ENCODE measurements at places on chromosomes 3 and 15. TPM values are rescaled to one million over a fixed set of nuclear protein-coding genes. Genes with fewer than 3 reads are reported as not detected.

DNA sequence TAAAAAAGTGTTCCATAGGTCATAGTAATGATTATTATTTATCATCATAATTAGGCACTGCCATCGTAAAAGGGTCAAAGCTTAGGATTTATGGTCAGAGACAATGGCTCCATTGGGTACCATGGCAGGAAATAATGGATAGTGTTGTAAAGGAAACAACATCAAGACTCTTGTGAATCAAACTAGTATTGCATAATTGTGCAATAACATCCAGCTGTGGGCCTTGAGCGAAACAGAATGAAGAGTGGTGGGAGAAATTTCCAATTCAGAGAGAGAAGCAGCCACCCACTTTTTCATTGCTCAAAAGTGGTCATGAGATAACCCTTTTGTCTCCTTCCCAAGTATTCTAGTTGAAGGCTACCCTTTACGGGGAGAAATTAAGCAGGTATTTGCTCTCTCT is 61.7 kb downstream of the ALDH1A2 start:
- no peak overlapping the region for H3K4me3 ChIP-seq
- H3K27me3 ChIP-seq: peaks cover 27% of the 10 kb centered on the region
- H3K4me1 ChIP-seq: no peaks in the 10 kb centered on the region
- no peak overlapping the region for H3K27ac ChIP-seq
- H3K36me3 ChIP-seq: no peaks in the 10 kb centered on the region

SIAH2 gene
- 85.7 TPM for total RNA-seq

DNA sequence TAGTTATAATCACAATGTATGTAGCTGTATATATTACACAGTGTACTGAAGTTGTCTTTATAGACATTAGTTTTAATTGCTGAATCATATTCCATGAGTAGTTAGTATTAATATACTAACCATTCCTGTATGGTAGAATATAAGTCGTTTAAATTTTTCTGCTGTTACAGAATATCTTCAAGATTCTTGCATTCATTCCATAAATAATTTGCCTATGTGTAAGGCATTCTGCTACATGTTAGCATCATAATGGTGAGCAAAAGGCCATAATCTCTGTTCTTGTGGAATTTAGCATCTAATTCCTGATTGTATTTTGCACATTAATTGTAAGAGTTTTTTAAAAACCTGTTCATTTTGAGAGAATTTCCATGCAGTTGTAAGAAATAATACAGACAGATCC is 14.1 kb downstream of the GYG1 start:
- H3K4me3 ChIP-seq: no peak overlapping the region
- no peak for DNase-seq
- no peaks in the 10 kb centered on the region for H3K27me3 ChIP-seq
- H3K36me3 ChIP-seq: peaks cover 30% of the 10 kb centered on the region

DNA sequence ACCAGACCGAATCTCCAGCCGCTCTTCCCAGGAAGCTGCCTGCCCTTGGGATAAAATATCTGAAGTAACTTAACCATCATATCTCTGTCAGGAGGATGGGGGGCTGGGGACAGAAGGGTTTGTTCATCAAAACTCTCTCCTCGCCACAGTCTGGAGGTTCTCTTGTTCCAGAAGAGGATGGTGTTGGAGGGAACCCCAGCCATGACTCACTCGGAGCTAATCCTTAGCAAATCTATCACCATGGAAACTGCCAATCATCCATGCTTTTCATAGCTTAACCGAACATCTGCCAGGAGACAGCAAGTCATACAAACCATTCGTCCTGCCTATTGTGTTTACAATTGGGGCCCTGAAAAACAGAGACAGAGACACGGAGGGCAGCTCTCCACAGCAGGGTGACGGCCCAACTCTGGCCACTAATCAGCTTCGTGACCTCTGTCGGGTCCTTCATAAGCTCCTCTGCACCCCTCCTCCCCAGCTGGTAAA is 73.8 kb upstream of the HEG1 start:
- DNase-seq: no peak
- no peaks in the 10 kb centered on the region for H3K36me3 ChIP-seq
- H3K4me1 ChIP-seq: peaks cover 17% of the 10 kb centered on the region
- H3K27me3 ChIP-seq: peaks cover 10% of the 10 kb centered on the region
- no peak overlapping the region for H3K27ac ChIP-seq

DNA sequence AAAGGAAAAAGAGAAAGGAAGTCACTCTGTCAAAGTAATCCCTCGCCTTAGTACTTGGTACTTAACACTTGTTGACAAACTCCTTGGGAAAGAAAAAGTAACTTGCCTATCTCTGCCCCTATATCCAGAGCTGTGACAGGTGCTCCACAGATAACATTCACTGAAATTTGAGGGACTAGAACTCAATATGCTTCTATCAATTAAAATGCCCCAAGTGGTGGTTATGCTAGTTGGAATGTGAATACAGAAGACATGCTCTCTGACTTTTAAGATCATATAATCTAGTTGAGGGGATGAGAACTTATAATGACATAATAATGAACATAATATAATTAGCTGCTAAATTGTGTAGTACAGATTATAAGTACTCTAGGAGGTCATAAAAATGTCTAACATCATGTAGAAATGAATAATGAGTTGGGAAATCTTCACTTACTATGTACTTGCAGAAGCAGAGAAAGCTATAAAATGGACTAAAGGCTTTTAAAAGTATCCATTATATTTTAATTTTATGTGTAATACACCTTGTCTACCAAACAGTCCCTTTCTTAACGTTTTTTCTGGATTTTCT is 153.1 kb upstream of the CCDC54 start:
- no peak for DNase-seq
- no peaks in the 10 kb centered on the region for H3K4me1 ChIP-seq
- no peak overlapping the region for H3K27ac ChIP-seq
- no peaks in the 10 kb centered on the region for H3K36me3 ChIP-seq
- H3K4me3 ChIP-seq: no peak overlapping the region
- peaks cover 6% of the 10 kb centered on the region for H3K27me3 ChIP-seq

- no peaks in the 10 kb centered on the region for H3K27me3 ChIP-seq
- H3K4me1 ChIP-seq: peaks cover 50% of the 10 kb centered on the region
- H3K4me3 ChIP-seq: no peak overlapping the region
- DNase-seq: no peak
Measured at GRCh38 chr3:42078677-42079076, 12.5 kb upstream of the TRAK1 start.

DNA sequence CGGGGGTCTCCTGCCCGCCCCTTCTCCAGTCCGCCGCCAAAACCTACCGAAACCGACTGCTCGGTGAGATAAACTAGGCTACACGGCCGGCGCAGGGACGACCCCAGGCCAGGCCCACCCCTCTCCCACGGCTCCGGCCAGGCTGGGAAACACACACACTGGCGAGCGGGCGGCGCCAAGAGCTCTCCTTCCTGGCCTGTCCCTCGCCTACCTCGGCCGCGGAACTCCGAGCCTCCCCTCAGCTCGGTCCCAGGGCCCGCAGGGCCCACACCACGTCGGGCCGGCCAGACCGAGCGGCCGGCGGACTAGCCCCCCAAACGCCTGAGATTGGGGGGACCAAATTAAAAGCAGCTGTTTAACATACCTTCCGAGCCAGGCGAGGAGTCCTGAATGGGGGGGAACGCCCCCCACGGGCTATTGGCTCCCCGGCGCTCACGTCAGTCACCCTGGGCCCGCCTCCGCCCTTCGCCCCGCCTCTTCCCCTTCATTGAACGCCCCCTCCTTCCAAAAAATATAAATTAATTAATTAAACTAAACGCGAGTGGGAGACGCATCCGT is 4.0 kb upstream of the SIN3A start:
- peaks cover 8% of the 10 kb centered on the region for H3K4me1 ChIP-seq
- H3K4me3 ChIP-seq: peak overlapping the region; percentile 99
- DNase-seq: peak; percentile 95
- H3K36me3 ChIP-seq: peaks cover 2% of the 10 kb centered on the region
- no peaks in the 10 kb centered on the region for H3K27me3 ChIP-seq

DNA sequence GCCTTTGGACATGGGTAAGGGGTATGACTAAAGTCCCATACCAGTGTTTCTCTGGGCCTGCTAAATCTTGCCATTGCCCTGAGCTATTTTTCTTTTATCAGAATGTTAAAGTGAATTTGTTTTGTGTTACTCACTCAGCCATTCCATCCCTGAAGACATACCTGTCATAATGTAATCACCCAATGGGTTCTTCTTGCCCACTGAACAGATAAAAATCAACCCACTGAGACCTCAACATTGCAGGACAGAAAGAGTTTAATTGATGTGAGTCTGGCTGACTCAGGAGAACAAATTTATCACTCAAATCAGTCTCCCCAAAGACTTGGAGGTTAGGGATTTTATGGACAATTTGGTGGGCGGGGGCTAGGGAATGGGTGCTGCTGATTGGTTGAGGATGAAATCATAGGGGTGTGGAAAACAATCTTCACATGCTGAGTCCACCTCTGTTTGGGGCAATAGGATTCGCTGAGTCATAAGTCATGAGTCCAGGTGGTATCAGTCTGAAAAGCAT is 47.4 kb downstream of the ILDR1 start:
- H3K4me3 ChIP-seq: no peak overlapping the region
- no peaks in the 10 kb centered on the region for H3K4me1 ChIP-seq
- H3K27me3 ChIP-seq: no peaks in the 10 kb centered on the region
- DNase-seq: no peak
- H3K36me3 ChIP-seq: no peaks in the 10 kb centered on the region

GRCh38 chr3:125594125-125594524 is 1.2 kb downstream of the OSBPL11 start:
- peak overlapping the region; percentile 92 for H3K4me3 ChIP-seq
- DNase-seq: no peak
- H3K27ac ChIP-seq: peak overlapping the region; percentile 91
- no peaks in the 10 kb centered on the region for H3K27me3 ChIP-seq
- peaks cover 8% of the 10 kb centered on the region for H3K36me3 ChIP-seq

GPR62 gene
- total RNA-seq: not detected

GRCh38 chr3:150114873-150115540 is 144.3 kb upstream of the PFN2 start:
- no peak overlapping the region for H3K27ac ChIP-seq
- H3K4me3 ChIP-seq: no peak overlapping the region
- H3K36me3 ChIP-seq: no peaks in the 10 kb centered on the region
- H3K27me3 ChIP-seq: peaks cover 30% of the 10 kb centered on the region

PLSCR5 gene
- not detected for total RNA-seq

DNA sequence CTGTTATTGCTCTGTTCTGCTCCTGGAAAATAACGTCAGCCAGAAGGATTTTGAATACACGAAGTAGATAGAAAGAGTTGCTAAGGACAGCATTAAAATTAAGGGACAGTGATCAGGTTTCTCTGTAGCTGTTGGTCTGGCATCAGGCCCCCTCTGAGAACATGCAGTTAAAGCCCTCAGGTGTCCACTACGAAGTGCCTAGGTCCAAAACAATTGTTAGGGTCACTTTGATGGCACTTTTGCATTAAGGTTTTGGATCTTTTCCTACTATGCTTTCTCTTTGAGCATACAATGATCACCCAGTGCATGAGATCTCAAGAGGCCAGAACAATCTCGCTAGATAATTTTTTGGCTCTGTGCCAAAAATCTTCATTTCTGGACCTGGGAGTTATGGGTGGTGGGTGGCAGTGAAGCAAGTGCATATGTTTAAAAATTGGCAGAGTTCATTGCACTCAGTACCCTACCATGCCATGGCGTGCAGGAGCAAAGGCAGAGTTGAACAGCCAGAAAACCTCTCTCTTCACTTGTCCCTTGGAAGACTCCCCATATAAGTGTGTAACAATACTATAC is 797.6 kb downstream of the ROBO2 start:
- no peak overlapping the region for H3K27ac ChIP-seq
- no peaks in the 10 kb centered on the region for H3K27me3 ChIP-seq
- H3K4me1 ChIP-seq: no peaks in the 10 kb centered on the region
- H3K36me3 ChIP-seq: no peaks in the 10 kb centered on the region

- H3K4me3 ChIP-seq: no peak overlapping the region
- H3K4me1 ChIP-seq: no peaks in the 10 kb centered on the region
- no peaks in the 10 kb centered on the region for H3K27me3 ChIP-seq
- peaks cover 3% of the 10 kb centered on the region for H3K36me3 ChIP-seq
- DNase-seq: no peak
- no peak overlapping the region for H3K27ac ChIP-seq
Measured at GRCh38 chr3:114839476-114839875, 307.6 kb downstream of the ZBTB20 start.

DNA sequence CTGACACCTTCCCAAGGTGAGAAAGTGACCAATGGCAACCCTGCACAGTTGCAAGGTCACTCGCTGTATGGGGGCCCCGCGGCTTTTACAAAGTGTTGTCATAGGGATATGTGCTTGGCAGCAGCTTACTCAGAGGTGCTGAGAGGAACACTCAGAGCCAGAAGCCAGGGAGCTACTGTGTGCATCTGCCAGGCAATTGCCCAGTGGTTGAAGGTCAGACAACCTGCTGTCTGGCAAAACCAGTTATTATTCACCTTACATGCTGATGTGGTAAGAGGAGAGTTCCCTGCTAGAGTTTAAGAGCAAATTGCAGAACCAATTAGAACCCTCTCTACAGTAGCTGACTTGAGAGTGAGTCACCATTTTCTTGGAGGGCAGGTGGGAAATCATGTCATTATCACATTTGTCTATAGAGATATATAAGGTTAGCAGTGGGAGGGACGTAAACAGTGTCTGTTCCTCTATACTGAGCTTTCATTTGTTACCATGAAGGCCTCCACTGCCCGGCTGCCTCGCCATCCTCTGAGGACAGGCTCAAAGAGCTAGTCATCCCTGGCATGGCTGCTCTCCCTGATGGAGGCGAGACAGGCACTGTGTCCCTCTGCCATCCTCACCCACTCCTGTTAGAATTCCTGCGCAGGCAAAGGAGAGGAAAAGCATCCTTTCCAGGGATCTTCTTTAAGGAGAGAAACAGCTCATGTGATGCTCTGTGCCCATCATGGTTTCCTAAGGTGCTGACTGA is 274.4 kb downstream of the PLCL2 start:
- peak; percentile 49 for DNase-seq
- no peaks in the 10 kb centered on the region for H3K27me3 ChIP-seq
- no peak overlapping the region for H3K4me3 ChIP-seq

DNA sequence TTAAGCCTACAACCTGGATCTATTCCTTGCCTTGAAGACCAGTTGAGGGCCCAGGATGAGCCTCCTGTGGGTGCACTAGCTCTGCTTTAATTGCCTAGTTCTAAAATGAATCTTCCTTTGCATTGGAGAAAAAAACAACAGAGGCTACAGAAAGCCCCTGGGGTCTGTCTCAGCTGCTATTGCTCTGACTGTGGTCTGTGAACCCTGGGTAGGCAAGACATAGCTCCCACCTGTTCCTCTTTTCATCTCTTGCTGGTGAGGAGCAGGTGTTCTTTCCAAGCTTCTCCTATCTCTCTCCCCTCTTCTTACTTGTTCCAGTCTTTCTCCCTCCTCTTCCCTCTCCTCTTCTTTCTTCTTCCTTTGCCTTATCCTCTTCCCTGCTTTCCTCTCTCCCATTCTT is 28.8 kb downstream of the RBP2 start:
- H3K4me1 ChIP-seq: no peaks in the 10 kb centered on the region
- H3K36me3 ChIP-seq: no peaks in the 10 kb centered on the region
- H3K27ac ChIP-seq: no peak overlapping the region
- H3K4me3 ChIP-seq: no peak overlapping the region

- H3K27me3 ChIP-seq: peaks cover 12% of the 10 kb centered on the region
- H3K4me3 ChIP-seq: no peak overlapping the region
- H3K27ac ChIP-seq: no peak overlapping the region
Measured at GRCh38 chr15:62409466-62409865, 244.4 kb upstream of the C2CD4B start.

LRRC2 gene
- not detected for total RNA-seq

GRCh38 chr15:79922512-79923078 is 25.8 kb upstream of the MTHFS start:
- no peaks in the 10 kb centered on the region for H3K27me3 ChIP-seq
- H3K4me1 ChIP-seq: peaks cover 23% of the 10 kb centered on the region
- peaks cover 55% of the 10 kb centered on the region for H3K36me3 ChIP-seq
- peak overlapping the region; percentile 89 for H3K4me3 ChIP-seq
- DNase-seq: no peak
- H3K27ac ChIP-seq: peak overlapping the region; percentile 94
